Omental fat pad (tissue), 4 donors: ENCODE measurements at places on chromosomes 2 and 18.

- no peak for DNase-seq
These were observed 1350.2 kb upstream of the FAM98A start for GRCh38 chr2:34949316-34949715.

DNA sequence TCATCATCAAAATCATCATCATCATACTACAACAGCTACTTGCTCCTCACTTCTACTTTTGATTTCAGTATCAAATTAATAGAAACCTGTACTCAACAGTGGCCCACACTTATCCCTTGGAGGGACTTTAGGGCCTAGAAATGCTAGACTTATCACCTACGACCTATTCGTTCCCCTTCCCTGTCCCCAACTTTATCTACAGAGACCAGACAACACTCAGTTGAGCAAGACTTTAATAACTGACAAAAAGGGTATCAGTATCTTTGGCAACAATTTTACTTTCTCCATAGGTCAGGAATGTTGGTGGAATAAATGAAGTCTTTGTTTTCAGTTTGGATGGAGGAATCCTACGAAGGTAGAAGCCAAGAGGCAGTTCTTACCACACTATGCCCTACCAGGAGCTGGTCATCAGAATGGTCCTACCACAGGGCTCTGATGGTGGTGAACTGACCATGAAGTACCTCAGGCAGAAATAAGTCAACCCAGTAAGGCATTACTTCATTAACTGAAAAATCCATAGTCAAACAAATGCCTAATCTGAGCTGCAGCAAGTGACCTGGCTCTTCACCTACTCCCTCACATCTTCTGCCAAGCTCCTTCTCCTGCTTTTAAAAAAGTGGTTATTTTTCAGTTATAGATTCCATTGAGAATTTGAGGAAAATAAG, 26.6 kb downstream of the MBD2 start:
- DNase-seq, result no peak

- no peak for DNase-seq
These were observed 470.1 kb upstream of the HS6ST1 start for GRCh38 chr2:128788636-128789220.

DNA sequence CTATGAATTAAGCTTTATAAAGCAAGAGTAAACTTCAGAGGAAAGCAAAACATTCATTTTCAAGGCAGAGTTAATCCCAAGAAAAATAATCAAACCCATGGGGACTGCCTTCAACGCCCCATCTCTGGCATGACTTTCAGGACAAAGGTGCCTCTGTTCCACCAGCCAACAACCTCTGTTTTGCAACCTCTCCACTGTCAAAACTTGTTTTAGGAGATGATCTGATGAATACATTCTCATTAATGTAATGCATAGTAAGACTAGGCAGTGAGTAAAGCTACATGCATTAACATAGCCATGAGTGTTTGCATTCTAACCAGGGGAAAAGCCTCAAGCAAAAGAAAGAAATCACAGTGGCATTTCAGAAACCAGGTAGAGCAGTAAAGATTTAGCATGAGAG, 357.0 kb downstream of the FBXO15 start:
- DNase-seq, result no peak

- DNase-seq, result no peak
These were observed 12.1 kb downstream of the CD226 start for GRCh38 chr18:69935319-69936190.

GRCh38 chr2:220001751-220002150, 374.3 kb downstream of the SLC4A3 start:
- DNase-seq, result no peak

- DNase-seq, result no peak
These were observed 318.9 kb upstream of the SYT4 start for GRCh38 chr18:43596105-43596712.

DNA sequence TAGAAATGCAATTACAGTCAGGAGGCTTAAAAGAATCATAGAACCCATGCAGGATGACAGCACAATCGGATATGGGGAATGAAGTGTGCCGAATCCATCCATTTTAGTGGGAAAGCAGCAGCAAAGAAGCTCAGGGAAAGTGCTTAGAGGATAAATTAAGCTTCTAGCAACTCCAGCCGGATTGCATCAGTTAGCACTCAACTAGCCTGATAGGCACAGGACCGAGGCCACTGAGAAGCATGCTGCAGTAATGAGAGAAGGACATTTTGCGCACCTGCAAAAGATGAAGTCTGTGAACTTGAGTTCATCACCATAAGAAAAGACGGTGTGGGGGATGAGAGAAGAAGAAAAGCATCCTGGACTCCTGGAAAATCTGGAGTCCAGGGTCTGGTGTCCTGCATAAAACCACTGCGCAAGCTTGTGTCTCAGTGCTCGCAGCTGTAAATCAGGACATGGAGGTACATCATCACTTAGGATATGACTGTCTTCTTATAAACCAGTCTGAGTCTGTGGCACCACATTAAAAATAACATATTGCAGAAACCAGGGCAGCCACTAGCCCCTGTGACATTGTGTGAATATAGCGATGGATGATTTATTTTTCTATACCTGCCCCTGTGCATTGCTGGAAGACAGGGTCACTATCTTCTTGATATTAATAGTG, 665.5 kb upstream of the SOX11 start:
- no peak for DNase-seq

GRCh38 chr2:96823198-96823597, 7.1 kb downstream of the CNNM3 start:
- no peak for DNase-seq

DNA sequence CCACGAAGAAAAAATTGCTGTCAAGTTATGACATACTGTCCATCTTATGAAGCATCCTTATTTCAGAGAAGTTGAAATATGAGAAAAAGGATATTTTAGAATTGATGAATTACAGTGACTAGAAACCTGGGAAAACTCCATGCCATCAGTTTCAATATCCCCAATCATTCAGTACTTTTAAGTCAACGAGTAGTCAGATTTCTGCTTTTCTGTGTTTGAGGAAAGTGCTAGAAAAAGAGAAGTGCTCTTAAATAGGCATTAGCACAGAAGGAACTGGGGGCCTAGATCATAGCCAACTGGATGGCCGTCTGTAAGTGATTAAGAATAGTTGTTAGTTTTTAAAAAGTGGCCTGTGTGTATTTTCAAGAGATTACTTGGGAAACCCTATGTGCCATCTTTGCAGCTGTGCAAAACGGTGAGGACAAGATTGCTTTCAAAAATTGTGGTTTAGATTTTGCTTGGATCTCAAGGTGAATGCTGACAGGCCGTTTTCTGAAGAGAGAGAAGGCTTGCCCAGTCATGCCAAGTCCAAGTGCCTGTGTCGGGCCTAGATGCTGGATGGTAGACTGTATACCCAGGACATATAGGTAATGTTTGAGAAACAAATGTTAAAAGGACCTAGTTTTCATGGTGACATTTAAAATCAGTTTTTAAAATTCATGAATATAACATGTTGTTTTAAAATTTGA, 5.1 kb downstream of the NEDD4L start:
- DNase-seq, result no peak

DNA sequence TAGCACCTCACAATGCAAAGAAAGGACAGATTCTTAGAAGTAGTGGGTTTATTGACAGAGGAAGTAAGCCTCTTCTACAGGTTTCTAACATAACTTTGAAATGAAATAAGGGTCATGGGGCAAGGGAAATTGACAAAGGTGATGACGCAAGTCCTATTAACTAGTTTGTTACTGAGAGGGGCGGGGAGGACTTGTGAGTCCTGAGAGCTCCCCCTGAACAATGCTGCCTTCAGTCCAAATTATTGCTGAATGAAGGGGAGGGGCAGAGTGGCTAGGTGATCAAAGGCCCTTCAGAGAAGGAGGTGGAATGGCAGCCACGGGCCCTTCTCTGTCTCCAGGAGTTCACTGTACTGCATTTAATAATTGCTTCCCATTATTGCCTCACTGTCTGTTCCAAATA, 390.0 kb downstream of the MEIS1 start:
- no peak for DNase-seq

DNA sequence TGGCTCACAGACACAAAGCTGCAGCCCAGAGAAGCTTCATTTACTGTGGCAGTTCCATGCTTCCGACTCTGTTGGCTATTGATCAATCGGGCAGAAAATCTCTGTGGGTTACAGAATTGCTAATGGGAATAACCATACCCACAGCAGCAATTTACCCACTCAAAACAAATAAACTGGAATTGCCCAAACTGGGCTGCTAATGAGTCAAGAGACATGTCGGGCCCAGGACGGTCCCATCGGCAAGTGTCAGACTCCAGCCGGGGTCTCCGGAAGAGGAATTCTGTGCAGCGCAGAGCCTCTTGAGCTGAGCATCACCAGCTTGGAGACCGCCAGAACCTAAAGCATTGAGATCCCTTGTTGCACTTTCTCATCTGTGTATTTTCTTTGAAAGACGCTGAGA, 67.8 kb downstream of the TMEM18 start:
- DNase-seq, result no peak

GRCh38 chr2:55478610-55479304, 40.8 kb upstream of the CFAP36 start:
- DNase-seq, result no peak

DNA sequence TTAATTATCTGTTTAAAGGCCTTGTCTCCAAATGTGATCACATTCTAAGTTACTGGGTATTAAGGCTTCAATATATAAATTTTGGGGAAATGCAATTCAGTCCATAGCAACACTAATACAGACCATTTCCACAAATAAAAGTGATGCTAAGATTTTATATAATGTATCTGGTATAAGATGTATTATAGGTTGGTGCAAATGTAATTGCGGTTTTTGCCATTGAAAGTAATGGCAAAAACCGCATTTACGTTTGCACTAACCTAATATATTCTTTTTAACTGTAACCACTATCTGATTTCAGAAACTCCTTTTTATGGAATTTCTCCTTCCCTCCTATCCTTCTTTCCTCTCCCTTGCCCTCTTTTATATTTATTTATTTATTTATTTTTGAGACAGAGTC, 1020.6 kb downstream of the BCL11A start:
- DNase-seq, result no peak

DNA sequence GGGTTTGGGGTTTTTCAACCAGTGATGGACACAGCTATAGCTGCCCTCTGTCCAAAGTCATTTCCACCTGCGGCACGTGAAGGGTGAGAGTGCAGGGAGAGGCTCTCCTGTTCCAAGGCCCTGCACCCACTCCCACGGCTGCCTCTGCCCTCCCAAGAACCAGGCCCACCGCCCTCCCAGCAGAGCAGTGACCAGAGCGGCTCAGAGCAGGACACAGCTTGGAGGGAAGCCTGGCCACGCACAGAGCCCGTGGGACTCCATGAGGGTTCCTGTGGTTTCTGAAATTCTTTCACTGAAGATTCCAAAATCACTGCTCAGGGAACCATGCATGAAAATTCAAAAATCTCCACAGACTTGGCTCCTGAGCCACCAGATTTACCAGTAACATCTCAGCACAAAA, 67.3 kb upstream of the SALL3 start:
- DNase-seq, result no peak

GRCh38 chr2:121333231-121333630, 48.2 kb upstream of the TFCP2L1 start:
- no peak for DNase-seq

- DNase-seq, result no peak
These were observed 2.0 kb downstream of the OST4 start for GRCh38 chr2:27069436-27069835.

DNA sequence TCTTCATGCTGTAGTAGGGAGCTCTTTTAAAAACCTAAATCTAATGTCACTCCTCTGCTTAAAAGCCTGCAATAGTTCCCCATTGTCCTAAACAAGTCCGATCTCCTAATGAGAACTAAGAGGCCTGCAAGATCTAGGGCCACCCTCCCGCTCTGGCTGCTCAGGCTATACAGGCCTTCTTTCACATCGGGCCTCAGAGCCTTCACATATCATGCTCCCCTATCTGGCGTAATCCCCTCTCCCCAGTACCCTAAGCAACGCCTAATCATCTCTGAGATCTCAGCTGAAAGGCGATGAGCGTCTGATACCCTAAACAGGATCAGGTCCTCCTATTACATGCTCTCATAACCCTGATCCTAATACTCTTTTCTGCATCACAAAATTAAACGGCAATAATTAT, 1.9 kb downstream of the MAP4K3 start:
- no peak for DNase-seq

DNA sequence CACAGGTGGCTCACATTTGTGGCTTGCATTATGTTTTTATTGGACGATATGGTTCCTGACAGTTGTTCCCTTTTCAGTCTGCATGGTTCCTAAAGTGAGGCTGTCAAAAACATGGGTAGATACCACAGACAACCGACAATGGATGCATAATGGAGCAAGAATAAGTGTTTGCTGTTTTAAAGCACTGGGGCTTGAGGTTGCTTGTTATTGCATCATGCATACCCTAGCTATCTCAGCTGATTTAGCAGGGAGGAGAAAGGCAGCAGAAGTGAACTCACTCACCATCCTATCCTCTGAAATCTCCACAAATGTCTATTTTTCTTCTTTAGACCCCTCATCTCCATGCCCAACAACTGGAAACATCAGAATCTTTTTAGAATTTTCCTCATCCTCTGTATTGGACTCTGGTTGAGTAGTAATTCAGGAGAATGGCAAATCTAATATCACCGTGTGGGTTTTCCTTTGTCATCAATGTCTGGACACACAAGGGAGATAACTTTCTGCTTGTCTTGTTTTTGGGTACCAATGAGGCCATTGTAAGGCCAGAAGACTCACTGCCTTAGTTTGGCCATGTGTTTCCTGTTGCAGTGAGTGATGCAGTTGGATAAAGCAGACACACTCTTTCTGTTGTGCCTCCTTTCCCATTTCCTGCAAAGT, 46.7 kb downstream of the FBXO48 start:
- no peak for DNase-seq

GRCh38 chr2:240595381-240596079, 9.0 kb downstream of the CAPN10 start:
- DNase-seq, result no peak

DNA sequence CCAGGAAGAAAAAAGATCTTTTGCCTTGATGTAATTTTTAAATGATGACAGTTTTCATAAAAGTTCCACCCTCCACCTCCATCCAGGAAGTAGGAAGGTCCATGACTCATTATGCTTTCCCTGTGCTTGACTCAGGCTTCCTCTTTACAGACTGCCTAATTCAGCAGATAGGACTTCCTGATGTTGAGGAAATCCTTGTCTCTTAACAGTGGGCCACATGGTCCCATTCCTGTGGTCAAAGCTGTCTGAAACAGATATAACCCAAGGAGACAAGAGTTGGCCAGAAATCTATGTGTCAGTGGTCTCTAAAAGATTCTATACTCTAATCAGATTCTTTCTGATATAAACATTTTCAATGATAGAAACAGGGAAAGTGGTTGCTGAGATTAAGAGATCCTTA, 119.1 kb downstream of the BAZ2B start:
- no peak for DNase-seq

DNA sequence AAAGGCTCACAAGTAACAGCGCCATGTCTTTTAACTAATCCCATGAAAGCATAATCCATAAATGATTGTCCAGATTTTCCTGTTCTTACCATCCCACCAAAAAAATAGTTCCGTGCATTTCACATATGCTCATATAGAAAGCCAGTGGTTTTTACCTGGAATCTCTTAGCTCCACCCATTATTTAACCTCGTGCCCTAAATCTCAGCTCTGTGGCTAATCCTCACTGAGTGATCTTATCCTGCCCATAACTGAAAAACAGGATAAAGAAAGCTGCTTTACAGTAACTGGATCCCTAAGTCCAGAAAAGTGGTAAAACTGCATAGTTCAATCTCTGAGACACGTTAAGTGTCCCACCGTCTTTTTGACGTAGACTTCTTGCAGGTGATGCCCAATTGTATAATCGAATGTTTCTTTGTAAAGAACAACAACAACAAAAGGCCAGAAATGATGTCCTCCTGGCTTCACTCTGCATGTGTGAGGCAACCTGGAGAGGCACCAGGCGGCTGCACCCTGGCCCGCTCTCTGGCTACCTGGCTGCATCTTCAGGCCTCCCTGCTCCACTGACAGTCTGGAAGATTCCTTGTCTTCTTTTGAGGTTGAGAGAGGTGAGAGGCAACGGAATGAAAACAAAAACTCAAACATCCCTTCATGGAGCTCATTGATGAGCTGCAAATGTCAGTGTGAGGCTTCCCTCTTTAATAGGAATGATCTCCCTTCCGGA, 38.6 kb downstream of the FEZ2 start:
- no peak for DNase-seq
